ENCODE measurements at places on chromosomes 6 and 20.

DNA sequence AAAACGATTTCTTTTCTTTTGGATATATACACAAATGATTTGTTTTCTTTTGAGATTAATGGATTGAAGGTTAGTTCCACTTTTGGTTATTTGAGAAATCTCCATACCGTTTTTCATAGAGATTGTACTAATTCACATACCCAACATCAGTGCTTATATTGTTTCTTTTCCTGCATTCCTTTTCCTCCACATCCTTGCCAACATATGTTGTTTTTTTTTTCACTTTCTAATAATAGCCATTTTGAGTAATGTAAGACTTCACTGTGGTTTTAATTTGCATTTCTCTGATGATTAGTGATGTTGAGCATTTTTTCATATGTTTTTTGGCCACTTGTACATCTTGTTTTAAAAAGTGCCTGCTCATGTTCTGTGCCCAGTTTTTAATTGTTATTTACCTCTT lies 846.4 kb upstream of the EYS start:
- DNase-seq: no peak

GRCh38 chr6:85464260-85464644 lies 14.4 kb downstream of the NT5E start:
- peak; percentile 96 for DNase-seq

DNA sequence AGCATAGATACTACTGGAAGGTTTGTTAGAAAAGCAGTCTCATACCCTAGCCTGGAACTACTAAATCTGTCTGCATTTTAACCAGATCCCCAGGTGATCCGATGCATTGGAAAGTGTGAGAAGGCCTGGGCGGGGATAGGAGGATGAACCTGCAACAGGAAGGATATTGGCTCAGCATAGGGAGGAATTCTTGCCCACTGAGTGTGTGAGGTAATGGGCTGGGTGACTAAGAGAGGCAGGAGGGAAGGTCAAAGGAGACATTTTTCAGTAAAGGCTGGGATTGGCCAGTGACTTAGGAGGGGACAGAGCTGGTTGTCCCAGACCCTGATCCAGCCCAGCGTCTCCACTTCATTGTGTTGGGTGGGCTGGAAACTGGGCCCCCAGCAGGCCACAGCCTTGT lies 191.0 kb upstream of the LRFN2 start:
- peak; percentile 18 for DNase-seq

GRCh38 chr20:3222635-3223600 lies 13.6 kb downstream of the ITPA start:
- no peak for DNase-seq

- no peak for DNase-seq
Measured at GRCh38 chr6:132341646-132342045, 59.6 kb downstream of the MOXD1 start.

DNA sequence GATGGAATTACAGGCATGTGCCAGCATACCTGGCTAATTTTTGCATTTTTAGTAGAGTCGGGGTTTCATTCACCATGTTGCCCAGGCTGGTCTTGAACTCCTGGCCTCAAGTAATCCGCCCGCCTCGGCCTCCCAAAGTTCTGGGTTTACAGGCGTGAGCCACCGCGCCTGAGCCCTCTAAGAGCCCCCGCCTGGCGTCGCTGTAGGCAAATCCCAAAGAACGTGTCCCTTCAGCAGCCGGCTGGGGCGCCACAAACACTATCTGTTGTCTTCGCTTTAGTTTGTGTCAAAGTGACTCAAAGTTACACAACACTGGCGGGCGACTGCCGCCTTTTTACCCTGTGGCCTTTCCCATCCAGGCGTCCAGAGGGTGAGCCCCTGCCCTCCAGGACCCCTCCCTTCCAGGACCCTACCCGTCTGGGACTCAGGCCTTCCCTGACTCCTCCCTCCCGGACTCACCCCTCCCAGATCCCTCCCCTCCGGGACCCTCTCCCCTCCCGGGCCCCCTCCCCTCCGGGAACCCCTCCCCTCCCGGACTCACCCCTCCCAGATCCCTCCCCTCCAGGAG lies 940 bp upstream of the ADRM1 start:
- peak; percentile 94 for DNase-seq

GRCh38 chr6:63319939-63320338 lies at the start of gene LGSN:
TSS of gene LGSN (minus strand) at chr6:63319983. CDS start at chr6:63319943, 40 bp downstream.
- DNase-seq: no peak

Measured in HFFc6 (cell line).